ENCODE measurements at places on chromosomes 6 and 20.

DNA sequence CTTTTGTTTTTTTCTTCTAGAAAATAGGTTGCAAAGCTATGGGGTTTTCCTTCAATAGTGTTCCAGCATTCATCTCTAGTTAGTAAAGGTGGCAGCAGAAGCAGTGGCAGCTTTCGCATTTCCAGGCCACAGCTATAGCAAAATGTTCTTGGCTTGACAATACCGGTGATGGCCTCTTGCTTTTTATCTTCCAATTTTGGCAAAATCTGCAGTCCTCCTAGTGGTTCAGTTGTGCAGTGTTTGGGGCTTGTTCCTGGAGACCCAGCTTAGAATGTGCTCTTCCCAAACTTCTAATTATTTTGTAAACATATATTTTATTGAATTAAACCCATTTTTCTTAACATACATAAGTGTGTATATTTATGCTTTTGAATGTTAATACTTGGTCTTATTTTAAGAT is 370.6 kb upstream of the MAN1A1 start:
- no peak for DNase-seq

DNA sequence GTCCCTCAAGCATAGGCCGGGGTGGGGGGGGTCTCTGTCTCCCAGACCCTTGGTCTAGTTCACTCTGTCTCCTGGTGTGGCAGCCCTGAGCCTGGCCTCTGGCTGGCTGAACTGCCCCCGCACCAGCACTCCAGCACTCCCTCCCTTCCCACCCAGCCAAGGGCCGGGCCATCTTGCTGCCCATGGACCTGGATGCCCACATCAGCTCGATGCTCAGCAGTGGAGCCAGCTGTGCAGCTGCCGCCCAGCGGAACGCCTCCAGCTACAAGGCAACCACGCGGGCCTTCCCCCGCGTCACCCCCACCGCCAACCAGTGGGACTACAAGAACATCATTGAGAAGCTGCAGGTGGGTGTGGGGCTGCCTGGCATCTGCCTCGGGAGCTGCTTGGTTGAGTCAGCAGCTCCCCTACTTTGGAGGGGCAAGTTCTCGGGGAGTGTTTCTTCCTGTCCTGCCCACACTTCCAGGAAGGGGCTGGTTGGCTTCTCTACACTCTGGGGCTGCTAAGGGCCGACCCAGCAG is 28.4 kb downstream of the UQCC2 start:
- peak; percentile 20 for DNase-seq

DNA sequence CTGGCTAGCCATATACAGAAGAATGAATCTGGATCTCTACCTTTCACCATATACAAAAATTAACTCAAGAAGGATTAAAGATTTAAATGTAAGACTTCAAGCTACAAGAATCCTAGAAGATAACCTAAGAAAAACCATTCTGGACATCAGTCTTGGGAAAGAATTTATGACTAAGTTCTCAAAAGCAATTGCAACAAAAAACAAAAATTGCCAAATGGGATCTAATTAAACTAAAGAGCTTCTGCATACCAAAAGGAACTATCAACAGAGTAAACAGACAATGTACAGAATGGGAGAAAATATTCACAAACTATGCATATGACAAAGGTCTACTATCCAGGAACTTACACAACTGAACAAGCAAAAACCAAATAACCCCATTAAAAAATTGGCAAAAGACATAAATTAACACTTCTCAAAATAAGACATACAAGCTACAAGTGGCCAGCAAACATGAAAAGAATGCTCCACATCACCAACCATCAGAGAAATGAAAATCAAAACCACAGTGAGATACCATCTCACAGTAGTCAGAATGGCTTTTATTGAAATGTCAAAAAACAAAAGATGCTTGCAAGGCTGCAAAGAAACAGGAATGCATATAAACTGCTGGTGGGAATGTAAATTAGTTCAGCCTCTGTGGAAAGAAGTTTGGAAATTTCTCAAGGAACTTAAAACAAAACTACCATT is 66.8 kb upstream of the RSPO3 start:
- no peak for DNase-seq

DNA sequence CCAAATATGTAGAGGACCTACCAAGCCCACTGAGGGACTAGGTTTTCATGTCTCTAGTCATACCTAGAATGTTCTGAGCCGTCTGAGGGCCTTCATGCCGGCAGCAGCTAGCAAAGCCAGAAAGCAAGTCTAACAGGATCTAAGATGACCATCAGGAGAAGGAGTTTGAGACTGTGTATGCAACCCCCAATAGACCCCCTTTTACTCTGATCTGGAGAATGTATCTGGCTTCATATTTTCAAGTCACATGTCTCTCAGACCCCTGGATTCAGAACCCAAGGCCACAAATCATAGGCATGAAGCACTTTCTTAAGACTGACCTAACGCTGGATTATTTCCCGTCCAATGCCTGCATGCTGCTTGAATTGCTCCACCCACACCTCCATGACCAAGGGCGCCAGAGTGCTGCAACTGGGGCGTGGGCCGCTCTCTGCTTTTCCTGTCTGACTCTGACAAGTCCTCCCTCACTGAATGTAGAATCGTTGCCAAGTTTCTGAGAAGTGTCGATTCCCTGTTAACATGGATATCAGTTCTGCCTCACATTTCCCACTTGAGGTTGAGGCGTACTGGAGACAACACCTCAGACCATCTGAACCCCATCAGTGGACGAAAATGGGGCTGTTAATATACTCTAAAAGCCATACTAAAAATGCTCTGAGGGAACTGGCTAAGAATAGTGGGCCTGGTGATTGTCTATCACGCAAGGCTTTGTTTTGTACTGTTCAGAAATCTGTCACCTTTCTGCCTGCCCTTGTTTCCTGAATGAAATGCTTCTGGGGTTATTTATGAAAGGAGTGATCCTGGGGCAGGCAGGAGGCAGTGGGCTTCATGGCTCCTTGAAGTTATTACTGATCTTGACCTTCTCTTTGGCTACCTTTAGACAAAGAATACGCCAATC is 23.9 kb upstream of the ASXL1 start:
- DNase-seq: peak; percentile 80

DNA sequence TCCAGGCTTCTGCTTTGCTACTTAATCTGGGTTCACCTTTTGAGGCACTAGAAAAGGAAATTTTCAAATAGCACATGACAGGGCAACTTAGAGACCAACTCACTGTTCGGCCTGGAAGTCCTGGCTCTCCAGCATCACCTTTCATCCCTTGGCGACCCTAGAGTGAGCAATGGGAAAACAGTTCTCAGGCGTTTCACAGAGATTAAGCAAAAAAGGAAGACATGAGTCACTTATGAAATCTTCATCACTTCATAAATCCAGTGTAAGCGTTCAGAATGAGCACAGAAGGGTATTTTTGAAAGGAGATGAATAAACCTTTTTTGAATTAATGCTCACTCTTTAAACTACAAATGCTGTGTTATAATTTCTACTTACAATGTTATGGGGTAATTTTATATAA is 104.0 kb downstream of the COL12A1 start:
- DNase-seq: no peak

DNA sequence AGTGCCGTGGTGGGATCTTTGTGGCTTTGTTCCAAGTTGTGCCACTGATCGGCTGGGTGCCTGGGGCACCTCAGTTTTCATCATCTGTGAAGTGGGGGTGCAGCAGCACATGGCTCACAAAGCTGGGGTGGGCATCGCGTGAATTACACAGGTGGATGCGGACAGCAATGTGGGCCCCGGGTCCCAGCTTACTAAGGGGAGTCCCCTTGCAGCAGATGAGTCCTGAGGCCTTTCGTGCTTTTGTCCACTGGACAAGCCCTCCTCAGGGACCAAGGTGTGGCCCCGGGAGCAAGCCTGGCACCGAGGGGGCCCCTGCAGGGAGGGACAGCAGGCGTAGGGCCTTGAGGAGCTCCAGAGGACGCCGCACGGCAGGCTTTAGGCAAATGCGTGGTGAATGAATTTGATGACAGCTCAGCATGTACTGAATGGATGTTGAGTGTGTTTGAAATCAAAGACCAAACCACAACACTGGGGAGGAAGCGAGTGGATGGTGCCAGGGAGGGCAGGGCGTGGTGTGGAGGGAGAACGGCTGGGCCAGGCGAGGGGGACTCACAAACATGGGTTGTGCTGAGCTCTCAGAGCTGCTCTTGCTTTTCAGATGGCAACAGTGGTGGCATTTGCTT is 53.2 kb downstream of the IRF4 start:
- peak; percentile 57 for DNase-seq

GRCh38 chr6:99333068-99333467 is 16.4 kb downstream of the FAXC start:
- peak; percentile 30 for DNase-seq

DNA sequence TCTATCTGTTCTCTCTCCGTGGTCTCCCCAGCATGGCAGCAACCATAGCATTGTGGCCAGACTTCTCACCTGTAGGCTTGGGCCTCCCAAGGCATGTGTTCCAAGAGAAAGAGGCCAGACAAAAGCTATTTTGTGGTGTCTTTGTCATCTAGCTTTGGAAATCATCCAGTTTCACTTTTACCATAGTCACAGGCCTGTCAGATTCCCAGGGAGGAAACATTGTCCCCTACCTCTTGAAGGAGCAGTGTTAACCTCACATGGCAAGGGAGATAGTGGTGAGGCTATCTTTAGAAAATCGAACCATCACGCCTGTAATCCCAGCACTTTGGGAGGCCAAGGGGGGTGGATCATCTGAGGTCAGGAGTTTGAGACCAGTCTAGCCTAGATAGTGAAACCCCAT is 42.3 kb upstream of the RALGAPA2 start:
- no peak for DNase-seq

DNA sequence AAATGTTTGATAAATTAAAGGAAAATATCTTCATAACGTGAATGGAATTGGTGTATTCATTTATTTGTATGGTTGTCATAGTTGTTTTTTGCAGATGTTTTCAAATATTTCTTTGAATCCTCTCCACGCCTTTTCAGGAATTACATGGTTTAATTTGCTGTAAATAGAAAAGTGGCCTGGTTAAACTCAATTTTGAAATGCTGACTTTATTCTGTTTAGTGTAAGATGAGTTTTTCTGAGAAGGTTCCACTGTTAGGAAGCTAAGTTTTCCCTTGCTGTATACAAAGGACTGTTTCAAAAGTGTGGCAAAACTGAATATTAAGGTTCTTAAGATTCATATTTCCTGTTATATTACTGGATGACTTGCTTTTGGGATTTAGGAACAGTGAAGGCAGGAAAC is 503 bp upstream of the ZC2HC1B start:
- no peak for DNase-seq

GRCh38 chr20:49853640-49854039 is 41.0 kb downstream of the SLC9A8 start:
- no peak for DNase-seq

GRCh38 chr6:443621-444159 is 52.1 kb downstream of the IRF4 start:
- no peak for DNase-seq

DNA sequence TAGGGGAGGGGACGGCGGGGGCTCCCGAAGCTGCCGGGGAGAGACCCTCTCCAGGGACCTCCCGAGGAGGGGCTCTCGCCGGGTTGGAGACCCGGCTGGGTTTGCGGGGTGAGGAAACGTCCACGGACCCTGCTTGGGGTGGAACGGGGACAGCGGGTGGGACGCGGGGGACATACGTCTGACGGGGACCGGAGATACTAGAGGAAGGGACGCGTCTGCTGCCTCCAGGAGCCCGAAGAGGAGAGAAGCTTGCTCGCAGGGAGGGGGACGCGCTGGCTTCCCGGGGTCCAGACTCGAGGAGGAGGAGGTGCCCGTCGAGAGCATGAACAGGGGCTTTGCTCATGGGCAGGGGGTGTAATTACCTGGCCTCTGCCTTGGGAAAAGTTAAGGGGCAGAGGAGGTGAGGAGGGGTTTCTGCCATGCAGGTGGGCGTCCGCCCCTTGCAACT is 593 bp downstream of the DNMT3B start:
- no peak for DNase-seq

DNA sequence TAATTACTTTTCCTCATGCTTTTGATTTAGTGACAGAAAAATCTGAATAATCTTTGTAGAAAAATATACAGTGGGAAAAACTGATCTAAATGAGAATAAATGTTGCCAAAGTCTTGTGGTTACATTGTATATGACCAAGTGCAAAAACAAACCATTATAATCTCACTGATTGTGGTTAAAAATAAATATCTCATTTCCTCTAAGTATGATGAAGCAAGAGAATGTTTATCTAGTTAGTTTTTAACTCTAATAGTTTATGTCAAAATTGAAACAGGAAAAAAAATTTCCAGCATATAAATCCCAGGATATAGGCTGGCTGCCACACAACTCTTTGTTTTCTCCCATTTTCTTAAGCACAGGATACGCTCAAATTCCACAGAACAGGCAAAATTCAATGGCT is 392.7 kb upstream of the ID4 start:
- no peak for DNase-seq

GRCh38 chr20:55140631-55141030 is 665.2 kb downstream of the DOK5 start:
- no peak for DNase-seq

GRCh38 chr6:129662406-129662766 is 47.6 kb downstream of the ARHGAP18 start:
- DNase-seq: peak; percentile 9

DNA sequence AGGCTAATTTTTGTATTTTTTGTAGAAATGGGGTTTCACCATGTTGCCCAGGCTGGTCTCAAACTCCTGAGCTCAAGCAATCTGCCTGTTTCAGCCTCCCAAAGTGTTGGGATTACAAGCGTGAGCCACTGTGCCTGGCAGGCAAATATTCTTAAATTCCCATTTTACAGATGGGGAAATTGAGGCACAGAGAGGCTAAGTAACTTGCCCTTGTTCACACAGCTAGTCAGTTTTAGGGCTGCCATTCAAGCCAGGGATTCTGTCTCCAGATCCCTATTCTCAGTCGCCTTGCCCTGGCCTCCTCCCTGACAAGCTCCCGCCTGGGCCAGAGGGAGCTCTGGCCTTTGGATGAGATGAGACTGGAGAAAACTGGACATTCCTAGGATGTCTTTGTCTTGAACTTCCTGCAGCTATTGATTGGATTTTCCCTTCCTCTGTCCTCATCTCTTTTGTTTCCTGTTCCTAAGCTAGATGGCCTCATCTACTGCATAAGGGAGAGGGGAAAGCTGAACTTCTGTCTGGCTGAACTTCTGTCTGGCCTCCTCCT is 90.5 kb downstream of the NDUFAF5 start:
- no peak for DNase-seq

- no peak for DNase-seq
Measured at GRCh38 chr6:122817766-122818165, 28.7 kb downstream of the SMPDL3A start.
